ENCODE measurements at places on chromosomes 6 and 20.

DNA sequence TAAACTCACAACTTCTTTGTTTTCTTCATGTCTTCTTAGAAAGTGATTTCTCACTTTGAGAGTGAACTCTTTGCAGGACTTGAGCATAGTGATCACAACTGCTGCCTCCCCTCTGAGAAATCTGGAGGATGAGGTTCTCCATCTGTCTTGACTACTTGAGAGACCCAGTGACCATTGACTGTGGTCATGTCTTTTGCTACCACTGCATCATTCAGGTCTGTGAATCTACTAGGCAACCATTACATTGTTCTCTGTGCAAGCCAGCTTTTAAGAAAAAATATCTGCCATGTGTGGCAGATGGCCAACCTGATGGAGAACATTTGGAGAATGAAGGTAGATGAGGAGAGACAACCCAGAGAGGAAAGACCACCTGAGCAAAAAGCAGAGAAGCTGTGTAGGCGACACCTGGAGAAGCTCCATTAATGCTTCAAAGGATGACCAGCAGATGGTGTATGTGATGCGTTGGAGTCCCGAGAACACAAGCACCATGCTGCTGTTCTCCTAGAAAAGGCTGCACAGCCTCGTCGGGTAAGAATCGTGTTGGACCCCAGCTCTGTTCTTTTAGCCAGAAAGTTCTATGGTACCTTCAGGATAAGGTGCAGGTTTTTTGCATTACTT lies 25.1 kb upstream of the TRIM26 start:
- DNase-seq = no peak

GRCh38 chr20:63128956-63129355 lies 87.0 kb downstream of the YTHDF1 start:
- DNase-seq = no peak

- DNase-seq = no peak
Measured at GRCh38 chr6:112178846-112179245, 75.5 kb downstream of the LAMA4 start.

DNA sequence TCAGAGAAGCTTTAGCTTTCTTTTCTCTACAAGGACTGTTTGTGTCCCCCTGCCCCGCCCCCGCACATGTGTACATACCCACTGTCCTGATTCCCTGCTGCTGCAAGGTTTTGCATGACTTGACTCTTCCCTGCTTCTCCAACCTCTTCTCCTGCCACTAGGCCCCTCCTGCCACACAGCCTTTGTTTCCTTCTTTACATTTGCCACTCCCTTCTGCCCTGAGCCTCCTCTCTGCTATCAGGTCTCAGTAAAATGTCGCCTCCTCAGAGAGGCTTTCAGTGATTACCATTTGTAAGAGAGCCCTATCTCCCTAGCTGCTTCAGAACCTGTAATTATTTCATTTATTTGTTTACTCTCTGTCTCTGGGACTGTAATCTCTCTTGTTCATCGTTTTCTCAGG lies 56.4 kb upstream of the VSTM2L start:
- DNase-seq = no peak

- no peak for DNase-seq
Measured at GRCh38 chr6:26592649-26593048, 4.1 kb upstream of the ABT1 start.

- no peak for DNase-seq
Measured at GRCh38 chr20:44967207-44967807, 995 bp downstream of the STK4 start.

DNA sequence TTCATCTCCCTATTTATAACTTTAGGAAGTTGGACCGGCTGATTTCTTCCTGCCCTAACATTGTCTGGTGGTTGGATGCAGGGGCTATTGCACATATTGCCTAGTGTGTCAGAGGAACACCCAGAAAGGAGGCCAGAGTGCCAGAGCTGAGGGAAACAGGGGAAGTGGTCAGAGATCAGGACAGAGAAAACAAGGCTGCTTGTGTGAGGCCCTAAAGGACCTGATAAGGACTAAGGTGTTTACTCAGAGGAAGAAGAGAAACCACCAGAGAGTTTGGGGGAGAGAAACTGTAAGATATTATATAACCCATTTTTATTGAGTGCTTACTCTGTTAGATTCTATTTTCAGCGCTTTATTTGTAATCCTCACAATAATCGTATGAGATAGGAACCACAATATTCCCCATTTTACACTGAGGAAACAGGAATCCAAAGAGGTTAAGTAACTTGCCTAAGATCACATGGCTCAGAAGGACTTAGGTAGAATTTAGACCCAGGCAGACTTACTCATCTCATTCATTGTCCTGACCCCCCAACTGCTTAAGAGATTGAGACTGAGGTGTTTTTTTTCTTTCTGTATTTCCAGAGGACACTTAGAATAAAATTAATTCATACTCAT lies 54.0 kb upstream of the REV3L start:
- no peak for DNase-seq

- no peak for DNase-seq
Measured at GRCh38 chr6:90428514-90428913, 131.9 kb upstream of the BACH2 start.

GRCh38 chr20:58759947-58760346 lies 67.3 kb downstream of the NPEPL1 start:
- DNase-seq = no peak

- DNase-seq = peak; percentile 58
Measured at GRCh38 chr20:36092398-36093024, 62.0 kb upstream of the EPB41L1 start.

DNA sequence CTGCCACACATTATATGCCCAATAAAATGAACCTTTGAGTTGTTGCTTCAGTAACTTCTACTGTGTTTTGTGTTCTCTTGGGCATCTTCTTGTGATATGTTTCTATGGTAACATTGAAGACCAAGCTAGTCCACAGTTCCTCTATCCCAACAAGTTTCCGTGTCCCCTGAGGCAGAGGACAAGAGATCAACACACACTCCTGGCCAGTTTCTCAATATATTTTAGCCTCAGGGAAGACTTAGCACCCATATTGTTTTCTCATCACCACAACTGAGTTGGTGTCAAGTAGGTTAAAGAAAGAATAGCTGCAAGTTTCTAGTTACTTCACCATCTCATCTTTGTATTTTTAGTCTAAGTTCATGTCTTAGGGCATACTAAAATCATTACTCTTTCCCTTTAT lies 277.5 kb downstream of the UST start:
- DNase-seq = no peak

DNA sequence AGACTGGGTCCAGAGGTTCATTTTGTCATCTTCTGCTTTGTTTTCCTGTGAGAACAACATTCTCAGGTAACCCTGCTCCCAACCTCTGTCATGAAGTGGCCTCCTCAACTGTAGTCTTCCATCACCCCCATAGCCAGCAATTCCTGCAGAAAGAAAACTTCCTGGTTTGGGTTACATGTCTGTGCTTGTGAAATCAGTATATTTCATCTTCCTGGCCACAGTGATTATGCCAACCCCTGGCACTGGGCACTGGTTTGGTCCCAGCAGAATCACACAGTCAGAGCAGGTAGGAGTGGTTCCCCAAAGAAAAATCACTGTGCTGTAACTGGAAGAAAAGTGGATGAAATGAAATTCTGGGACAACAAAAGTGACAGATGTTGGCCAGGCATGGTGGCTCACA lies 52.5 kb downstream of the CRYBG1 start:
- DNase-seq = no peak

- no peak for DNase-seq
Measured at GRCh38 chr20:2335096-2335870, 39.5 kb downstream of the TGM3 start.

DNA sequence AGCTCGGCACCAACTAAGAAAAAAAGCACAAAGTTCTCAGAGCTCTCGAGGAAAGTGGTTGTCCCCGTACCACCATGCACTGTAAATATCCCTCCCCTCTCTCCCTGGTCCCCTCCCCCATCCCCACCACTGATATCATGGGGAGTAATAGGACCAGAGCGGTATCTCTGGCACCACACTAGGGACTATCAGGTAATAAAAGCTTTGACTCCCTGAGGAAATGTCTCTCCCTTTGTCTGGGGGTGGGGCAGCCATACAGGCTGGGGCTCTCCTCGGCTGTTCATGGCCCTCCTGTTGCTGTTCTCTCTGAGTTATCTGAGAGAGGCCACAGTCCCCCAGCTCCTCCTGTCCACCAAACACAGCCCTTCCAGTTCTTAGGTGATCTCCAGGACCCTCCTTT lies 5.0 kb upstream of the GNRH2 start:
- DNase-seq = no peak

- DNase-seq = no peak
Measured at GRCh38 chr6:105545947-105546731, 143.3 kb upstream of the PREP start.

DNA sequence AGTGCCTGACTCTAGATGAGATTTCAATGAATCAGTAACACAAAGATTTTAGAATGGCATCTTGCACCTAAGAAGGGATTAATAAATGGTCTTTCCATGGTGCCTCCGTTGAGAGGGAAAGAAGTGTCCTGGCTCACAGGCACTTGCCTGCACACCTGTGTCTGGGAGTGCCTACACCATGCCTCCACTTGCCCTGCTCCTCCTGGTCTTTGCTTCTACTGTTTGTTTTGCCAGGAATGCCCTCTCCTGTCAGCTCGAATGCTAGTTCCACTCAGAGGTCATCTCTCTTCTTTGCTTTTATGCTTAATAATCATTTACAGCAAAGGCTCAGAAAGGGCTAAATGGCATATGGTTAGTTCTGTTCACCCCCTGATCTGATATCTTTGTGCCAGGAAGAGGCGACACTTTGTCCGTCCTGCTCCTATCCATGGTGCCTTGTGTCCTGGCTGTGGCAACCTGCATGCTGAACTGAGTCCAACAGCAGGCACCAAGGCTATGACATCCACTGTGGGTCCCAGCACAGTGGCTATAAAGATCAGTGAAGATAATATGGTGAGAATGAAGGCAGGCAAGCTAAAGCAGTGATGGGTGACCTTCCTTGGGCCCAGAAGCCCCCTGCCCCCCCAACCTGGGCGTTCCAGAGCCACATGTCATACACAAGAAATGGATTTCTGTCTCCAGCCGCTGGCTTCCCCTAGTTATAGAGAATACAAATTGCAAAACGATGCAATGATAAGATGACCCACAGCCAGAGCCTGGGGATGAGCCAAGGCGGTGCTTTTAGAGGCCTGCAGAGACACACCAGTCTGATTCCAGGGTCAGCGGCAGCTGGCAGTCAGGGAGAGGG lies 1.4 kb downstream of the C6orf132 start:
- DNase-seq = peak; percentile 14

GRCh38 chr6:27303613-27304272 lies 8.3 kb downstream of the POM121L2 start:
- DNase-seq = peak; percentile 59

DNA sequence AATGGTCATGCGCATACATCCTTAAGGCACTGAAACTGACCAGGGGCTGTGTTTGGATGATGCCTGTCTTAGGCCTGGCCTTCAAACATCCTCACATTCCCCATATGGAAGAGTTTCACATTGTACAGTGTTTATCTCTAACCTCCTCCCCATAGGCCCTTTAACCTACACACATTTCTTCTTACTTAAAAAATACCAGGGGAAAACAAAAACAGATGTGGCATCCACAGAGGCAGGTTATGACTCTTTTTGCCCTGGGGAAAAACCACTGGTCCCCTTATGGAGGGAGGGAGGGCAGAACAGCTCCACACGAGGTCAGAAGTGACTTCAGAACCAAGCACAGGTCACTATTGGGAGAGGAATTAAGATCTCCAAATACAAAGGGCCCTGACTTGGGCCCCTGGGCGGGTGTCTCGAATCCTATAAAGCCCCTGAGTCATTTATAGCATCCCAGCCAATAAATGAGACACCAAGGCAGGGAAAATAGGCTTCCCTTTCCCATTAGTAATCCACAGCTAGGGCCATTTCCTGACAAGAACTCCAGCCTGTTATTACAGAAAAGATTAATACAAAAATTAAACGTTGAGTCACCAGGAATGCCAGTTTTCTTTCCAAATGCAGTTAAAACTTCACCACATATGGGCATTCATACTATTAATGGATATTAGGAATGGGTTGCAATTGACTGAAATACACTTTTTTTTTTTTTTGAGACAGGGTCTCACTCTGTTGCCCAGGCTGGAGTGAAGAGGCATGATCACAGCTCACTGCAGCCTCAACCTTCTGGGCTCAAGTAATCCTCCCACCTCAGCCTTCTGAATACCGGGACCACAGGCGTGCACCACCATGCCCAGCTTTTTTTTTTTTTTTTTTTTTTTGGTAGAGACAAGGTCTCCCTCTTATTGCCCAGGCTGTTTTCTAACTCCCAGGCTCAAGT lies 107.2 kb downstream of the ATP9A start:
- peak; percentile 89 for DNase-seq

DNA sequence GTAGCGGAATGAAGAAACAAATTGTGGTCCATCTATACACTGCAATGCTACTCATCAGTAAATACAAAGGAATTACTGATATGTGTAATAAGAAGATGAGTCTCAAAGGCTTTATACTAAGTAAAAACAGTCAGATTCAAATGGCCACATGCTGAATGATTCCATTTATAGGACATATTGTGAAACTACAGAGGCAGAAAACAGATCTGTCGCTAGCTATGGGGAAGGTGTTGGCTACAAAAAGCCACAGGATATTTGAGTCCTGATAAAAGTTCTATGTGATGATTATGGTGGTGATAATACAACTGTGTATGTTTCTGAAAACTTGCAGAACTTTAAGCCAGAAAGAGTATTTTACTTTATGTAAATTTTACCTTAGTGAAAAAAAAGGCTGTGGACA lies 313.2 kb downstream of the HDGFL1 start:
- no peak for DNase-seq

- no peak for DNase-seq
Measured at GRCh38 chr6:141326925-141327324, 805.8 kb upstream of the GJE1 start.

DNA sequence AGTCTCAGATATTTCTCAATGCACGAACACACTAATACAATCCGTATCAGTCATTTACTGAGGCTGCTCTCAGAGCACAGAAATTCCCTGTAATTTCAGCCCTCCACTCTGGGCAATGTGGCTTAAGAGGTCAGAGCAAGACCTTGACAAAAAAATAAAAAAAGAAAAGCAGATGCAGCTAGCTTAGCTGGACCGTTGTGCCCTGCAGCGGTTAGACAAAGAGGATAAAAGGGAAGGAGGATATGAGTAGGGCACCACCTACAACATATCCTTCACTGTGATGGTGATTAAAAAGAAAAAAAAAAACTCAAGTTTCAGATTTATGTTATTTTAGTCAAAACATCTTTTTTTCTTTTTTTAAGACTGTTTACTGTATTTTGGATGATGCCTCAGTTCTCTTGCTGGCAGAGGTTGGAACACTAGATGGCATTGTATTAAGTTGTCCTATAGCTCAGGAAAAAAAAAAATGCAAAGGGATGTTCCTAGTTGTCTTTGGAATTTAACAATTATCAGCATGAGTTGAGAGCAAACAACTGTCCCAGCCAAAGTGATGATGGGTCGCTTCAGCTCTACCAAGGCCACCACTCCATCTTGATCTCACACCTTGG lies 59.9 kb downstream of the ANKEF1 start:
- no peak for DNase-seq

DNA sequence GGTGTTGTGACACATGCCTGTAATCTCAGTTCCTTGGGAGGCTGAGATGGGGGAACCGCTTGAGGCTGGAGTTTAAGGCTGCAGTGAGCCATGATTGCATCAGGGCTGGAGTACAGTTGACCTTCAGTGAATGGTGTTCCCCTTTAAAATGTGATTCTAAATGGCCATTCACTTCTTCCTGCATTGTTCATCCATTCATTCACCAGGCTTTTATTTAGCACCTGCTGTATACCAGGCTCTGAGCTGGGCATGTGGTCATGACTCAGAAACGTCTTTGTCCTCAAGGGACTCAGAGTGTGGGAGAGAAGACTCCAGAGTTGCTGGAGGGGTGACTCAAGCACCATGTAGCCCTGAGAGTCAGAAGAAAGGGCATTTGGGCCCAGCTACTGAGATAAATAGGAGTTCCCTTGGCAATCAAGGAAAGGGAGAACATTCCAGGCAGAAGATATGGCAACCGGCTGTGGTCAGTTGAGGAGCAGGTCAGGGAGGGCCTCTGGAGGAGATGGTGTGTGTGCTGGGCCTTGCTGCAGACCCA lies 101.1 kb downstream of the DLGAP4 start:
- DNase-seq = no peak
